ENCODE measurements at places on chromosomes 13 and 19.

GRCh38 chr19:33750587-33751435, 45.9 kb upstream of the KCTD15 start:
- no peak for DNase-seq

DNA sequence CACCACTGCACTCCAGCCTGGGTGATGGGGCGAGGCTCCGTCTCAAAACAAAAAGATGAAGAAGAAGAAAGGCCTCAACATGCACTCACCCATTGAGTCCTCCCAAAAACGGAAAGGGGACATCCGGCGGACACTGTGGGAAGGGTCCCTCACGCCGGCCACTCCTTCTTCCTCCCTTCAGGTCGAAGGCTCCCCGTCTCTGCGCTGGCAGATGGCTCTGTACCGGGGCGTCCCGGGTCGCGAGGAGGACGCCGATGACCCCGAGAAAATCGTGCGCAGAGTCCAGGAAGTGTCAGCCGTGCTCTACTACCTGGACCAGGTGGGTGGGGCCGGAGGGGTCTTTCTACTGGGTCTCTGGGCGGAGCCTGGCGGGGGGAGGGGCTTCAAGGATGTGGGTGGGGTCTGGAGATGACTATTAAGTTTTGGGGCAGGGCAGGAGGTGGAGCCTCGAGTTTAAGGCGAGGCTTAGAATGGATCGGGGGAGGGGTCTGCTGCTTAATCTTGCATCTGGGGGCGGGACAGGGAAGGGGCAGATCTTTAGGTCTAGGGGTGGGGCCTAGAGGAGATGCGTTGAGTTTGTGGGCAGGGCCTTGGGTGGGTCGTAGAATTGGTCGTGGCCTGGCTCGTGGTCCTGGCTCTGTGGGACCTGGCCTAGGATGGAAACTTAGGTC, 90.2 kb downstream of the MAP4K1 start:
- peak; percentile 79 for DNase-seq

DNA sequence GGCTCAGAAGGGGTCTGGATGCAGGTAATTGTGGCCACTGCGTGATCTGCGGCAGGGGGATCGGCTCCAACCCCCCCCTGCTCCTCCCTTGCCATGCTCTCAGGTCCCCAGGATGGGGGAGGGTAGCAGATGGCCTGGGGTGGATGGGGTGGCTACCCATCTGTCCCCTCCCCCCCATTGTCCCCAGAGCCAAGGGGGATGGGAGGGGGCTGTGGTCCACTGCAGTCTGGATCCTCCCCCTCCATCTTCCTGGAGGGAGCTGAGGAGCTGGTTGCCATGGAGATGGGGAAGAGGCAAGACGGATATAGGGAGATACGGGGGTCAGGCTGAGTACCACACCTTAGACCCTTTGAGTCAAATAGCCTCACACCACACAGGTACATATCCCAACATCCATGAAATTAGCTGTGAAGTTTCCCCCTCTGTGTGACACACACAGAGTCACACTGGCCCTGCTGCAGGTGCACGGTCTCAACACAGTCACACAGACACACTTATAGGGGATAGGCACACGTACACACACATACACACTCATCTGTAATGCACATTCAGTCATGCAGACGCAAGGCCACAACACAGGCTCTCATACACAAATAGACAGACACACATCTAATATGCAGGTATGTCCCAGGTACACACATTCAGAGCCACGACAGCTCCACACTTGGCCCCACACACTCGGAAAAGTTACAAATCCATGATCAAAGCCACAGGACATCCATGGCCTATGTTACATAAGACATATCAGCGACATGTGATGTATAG, 1.8 kb upstream of the NOVA2 start:
- no peak for DNase-seq

- peak; percentile 38 for DNase-seq
Observed at GRCh38 chr19:15332311-15332996, at the start of gene BRD4. TSS of gene BRD4 (minus strand) at chr19:15332539. CDS start at chr19:15273099, 59,440 bp downstream.

DNA sequence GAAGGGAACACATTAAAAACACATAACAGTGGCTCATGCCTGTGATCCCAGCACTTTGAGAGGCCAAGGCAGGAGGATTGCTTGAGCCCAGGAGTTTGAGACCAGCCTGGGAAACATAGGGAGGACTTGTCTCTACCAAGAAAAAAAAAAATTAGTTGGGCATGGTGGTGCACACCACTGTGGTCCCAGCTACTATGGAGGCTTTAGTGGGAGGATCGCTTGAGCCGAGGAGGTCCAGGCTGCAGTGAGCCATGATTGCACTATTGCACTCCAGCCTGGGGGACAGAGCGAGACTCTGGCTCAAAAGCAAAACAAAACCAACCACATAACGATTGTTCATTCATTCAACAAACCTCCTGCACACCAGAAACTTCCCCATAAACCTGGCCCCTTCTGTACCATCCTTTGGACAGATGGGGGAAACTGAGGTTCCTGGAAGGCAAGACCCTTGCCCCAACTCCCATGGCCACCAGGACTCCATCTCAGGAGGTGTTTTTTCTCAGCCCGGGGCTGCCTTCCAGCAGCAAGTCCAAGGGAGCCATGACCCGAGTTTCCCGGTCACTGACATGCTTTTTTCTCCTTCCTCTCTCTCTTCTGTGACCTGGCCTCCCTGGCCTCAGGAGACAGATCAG, 4.3 kb downstream of the FOSB start:
- DNase-seq, result peak; percentile 29

DNA sequence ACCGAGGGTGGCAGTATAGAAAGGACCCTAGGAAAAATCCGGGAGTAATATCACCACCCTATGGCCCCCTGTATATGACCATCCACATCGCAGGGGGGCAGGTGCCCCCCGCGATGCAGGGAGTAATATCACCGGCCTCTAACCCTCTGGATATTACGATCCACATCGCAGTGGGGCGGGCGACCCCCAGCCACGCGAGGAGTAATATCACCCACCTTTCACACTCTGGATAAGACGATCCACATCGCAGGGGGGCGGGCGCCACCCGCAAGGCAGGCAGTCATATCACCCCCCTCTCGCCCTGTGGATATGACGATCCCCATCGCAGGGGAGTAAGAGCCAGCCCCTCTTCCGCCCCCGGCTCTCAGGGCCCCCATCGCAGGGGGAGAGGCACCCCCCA, 76.7 kb upstream of the RUBCNL start:
- DNase-seq, result no peak

DNA sequence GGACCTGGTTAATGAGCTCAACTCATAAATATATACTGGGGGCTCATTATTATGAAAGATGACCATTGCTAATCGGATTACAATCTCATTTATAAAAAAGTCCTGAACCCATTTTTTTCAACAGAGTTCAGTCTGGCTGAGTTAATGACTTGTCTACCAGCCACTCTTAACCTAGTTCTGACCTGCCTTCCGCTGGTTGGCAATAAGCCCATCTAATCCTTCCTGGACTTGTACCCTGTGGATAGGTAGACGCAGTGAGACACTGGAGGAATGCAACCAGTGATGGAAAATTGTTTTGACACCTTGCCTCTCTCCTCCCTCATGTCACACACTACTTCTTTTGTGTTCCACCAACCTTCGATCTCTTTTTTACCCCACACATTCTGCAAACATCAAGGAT, 279.9 kb downstream of the FOXO1 start:
- DNase-seq, result no peak
